ENCODE measurements at places on chromosomes 4 and X.
A peak's percentile ranks its signal among the peaks of the same experiment; 100 is the strongest.

- no peak for DNase-seq
These were observed 107.8 kb downstream of the SLC4A4 start for GRCh38 chr4:71446479-71447081.

DNA sequence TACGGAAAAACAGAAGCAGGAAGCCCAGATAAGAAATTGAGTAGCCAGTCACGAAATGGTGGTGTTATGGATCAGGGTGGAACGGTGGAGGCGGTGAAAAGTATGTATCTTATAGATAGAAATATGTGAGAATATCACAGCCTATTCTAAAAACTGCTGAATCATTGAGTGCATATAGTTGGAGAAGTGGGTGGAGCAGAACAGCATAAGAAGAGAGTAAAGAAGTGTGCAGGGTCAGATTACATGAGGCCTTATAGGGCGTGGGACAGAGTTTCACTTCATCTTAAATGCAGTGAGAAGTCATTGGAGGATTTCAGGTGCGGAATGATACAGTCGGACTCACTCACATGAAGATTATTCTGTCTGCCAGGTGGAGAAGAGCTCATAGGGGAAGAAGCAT lies 293.1 kb downstream of the TRIML1 start:
- no peak for DNase-seq

DNA sequence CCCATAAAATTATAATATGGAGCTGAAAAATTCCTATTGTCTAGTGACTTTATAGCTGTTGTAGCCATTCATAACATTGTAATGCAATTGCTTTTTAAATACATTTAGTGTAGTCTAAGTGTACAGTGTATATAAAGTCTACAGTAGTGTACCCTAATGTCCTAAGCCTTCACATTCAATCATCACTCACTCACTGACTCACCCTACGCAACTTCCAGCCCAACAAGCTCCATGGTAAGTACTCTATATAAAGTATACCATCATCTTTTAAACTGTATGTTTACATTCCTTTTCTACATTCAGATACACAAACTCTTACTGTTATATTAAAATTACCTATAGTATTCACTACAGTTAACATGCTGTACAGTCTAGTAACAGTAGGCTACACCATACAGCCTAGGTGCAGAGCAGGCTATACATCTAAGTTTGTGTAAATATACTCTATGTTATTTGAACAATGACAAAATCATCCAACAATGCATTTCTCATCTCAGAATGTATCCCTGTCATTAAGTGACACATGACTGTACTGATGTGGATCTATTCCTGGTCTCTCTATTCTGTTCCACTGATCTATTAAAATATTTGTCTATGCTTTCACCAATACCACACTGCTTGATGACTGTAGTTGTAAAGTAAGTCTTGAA lies 33.7 kb downstream of the CLOCK start:
- no peak for DNase-seq

- DNase-seq = no peak
These were observed 11.9 kb upstream of the MAOA start for GRCh38 chrX:43644124-43644701.

DNA sequence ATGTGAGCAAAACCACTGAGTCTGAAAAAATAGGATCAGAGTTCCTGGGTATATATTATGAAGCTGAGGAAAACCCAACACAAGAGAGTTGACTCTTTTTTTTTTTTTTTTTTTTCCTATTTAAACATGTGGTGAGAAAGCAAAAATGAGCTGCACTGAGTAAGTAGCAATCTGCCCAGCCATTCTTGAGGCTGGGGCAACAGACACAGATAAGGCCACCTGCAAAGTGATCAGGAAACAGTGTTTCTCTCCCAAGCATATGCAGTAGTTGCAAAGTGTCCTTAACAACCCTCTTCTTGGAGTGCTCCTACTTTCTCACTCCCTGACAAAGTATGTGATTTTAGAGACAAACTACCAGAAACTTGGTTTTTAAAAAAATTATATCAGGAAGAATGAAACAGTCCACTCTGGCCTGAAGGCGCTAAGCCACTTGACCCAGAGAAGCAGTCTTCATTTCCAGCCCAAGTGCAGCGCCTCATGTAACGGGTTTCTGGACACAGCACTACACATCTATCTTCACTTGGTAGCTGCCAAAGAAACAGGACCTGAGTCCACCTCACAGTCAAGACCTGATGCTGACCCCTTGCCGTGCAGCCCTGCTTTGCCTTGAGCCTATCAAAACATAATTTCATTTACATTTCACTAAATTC lies 124.6 kb upstream of the MAP3K15 start:
- no peak for DNase-seq

- DNase-seq = peak; percentile 55
These were observed 177.1 kb downstream of the CBR4 start for GRCh38 chr4:168832763-168833575.

DNA sequence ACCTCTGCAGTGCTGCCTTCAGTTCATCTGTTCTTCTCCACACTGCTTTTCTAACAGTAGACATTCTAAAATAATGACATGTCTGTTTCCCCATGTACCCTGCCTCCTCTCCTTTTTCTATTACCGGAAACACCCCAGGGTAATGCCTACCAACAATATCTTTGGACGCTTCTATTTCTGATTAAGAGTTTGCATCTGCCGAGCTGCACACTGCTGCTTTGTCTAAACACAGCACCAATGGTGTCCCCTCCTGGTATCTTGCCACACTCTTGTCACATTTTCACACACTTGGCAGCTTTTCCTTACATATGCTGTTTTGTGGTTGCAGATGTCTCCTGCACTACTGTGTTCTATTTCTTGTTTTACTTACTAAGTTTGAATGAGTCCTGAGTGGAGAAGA lies 288.8 kb downstream of the GRIA2 start:
- DNase-seq = no peak

GRCh38 chrX:40102393-40103381 lies 4.9 kb upstream of the BCOR start:
- DNase-seq = peak; percentile 61

GRCh38 chr4:140906993-140907962 lies 151.1 kb upstream of the TBC1D9 start:
- DNase-seq = no peak

DNA sequence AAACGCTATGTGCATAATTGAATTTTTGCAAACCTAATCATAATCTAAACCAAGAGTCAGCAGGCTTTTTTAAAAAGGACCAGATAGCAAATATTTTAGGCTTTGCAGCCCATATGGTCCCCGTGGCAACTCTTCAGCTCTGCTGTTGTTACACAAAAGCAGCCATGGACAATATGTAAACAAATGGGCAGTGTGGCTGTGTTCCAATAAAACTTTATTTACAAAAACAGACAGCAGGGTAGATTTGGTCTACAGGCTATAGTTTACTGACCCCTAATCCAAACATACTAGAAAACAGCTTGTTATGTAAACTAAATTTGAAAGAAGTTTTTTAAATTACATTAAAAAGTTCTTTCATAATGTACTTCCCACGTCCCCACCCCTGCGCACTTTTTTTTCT lies 53.1 kb downstream of the FUNDC1 start:
- DNase-seq = no peak

- DNase-seq = no peak
These were observed 2.3 kb upstream of the NSD2 start for GRCh38 chr4:1868912-1869311.

DNA sequence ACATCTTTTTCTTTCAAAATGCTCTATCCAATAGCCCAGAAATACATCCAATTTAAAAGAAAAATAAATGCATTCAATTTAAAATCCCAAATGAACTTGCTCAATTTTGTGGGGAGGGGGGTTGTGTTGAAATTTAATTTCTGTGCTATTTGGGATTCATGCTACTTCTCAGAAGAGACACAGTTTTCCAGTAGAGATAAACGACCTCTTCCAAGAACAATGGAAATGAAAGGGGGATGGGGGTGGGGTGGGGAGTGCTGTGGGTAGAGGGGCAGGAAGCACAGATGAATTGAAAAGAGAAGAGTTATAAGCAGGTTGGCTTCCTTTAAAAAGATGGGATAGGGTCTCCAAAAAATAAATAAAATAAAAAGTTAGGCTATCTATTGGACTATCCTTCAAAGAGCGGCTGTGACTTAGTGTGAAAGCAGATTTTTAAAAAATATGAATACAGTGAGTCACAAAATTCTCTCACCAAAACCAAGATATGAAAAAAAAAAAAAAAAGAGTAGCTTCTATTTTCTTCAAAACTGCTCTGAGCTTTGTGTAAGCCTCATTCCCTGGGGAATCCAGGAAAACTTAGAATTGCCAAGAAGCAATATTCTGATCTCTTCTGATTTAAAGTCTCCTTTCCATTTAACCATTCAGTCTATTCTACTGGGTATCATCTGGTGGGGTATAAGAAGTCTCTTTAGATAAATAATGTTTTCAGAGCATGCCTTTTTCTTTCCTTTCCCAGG lies 324.3 kb downstream of the PTTG2 start:
- DNase-seq = no peak

GRCh38 chr4:6498511-6499237 lies 26.3 kb upstream of the PPP2R2C start:
- DNase-seq = no peak

DNA sequence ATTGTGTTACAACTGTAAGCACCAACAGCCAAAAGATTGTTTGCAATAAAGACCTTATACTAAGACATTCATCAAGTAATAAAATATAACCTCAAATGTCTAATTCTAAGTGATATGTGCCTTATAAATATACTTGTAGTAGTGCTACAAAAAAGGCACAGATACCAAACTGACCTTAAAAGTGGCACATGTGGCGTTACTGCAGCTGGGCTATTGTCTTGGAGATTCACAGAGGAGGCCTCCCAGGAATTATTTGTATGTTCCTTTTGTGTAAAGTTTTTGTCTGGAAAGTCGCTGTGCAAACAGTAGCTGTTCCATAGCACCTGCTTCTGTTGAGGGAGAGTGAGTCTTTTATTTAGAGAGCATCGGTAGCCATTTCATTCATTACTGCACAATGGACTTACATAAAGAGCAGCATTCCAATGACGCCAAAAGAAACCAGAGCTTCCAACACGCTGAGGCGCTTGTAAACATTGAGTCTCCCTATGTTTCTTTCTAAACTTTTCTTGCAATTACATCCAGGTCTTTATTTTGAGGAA lies 143.7 kb downstream of the RPA4 start:
- peak; percentile 34 for DNase-seq

DNA sequence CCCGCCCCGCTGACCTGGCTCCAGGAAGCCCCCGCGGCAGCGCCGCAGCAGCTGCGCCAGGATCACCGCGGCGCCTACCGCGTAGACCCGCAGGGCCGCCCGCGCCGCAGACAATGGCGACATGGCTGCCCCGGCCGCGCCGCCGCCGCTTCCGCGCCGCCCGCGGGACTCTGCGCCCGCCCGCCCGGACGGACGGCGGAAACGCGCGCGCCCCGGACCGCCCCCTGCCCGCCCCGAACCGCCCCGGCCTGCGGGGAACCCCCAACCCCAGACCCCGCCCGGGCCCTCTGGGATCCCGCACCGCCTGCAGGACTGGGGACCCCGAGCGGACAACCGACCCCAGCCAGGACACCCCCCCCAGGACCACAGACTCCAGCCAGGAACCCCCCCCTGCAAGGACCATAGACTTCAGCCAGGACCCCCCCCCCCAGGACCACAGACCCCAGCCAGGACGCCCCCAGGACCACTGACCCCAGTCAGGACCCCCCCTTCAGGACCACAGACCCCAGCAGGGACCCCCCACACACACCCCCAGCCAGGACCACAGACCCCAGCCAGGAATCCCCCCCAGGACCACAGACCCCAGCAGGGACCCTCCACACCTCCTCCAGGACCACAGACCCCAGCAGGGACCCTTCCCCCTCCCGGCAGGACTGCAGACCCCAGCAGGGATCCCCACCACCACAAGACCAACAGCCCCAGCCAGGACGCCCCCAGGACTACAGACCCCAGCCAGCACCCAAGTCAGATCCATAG lies at the start of the genes DHRSX and ZBED1:
Gene DHRSX (minus strand): TSS at position 174 of the 756 bp plus-strand sequence. CDS start 51 bp downstream, at position 123.
Gene ZBED1 (minus strand): TSS at position 174 of the 756 bp plus-strand sequence. CDS start 10,257 bp downstream, outside the sequence.
- no peak for DNase-seq

DNA sequence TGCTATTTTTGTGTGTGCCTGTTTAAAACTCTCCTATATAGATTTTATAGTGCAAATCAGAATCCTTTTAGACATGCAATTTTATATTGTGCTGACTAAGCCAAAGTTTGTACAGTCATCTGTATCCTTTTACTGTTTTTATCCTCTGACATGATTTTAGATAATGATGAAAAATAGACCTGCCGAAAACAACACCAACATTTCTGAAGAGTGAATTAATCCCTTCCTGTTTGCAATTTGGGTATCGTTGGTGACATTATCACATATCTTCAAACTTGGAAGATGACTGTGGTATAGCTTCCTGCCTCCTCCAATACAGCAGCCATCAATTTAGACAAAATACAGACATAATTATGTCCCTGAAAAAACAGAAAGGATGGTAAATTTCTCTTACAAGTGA lies 28.9 kb upstream of the DSPP start:
- no peak for DNase-seq
